ENCODE measurements at places on chromosomes 11 and 22.
A peak's percentile ranks its signal among the peaks of the same experiment; 100 is the strongest.

DNA sequence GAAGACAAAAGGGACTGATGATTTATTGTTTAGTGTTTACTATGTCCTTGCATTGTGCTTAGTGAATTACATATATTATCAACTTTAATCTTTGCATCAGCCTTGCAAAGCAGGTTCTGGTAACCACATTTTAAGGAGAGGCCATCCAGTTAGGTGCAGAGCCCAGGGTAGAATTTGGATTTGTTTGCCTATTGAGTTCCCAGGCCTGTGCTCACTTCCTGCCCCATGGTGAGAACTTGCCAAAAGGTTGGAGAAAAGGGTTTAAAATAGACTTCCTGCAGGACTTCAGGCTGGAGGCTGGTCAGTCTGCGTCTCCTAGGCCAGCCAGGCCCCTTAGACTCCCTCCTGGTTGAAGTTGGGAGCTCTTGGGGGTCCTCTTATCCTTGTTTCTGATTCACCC is 72.1 kb downstream of the ATXN10 start:
- peak; percentile 28 for DNase-seq

DNA sequence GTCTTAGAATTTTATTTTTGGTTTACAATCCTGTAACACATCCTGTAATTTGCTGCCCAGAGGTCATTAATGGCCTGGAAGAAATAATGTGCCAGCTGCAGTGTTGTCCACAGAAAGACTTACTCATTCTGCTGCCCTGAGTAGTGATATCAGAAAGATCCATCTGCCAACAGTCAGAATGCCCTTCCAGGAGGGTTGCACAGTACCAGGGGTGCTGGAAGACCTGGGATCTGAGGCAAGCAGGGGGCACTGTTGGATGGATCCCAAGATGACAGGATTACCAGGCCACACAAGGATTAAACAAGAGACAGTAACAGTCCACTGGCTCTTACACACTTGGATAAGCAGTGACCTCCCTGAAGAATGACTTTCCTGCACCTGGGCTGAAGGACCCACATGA is 93.8 kb upstream of the TOP3B start:
- DNase-seq, result no peak

- no peak for DNase-seq
These were observed 56.2 kb downstream of the SOX6 start for GRCh38 chr11:16299884-16300782.

DNA sequence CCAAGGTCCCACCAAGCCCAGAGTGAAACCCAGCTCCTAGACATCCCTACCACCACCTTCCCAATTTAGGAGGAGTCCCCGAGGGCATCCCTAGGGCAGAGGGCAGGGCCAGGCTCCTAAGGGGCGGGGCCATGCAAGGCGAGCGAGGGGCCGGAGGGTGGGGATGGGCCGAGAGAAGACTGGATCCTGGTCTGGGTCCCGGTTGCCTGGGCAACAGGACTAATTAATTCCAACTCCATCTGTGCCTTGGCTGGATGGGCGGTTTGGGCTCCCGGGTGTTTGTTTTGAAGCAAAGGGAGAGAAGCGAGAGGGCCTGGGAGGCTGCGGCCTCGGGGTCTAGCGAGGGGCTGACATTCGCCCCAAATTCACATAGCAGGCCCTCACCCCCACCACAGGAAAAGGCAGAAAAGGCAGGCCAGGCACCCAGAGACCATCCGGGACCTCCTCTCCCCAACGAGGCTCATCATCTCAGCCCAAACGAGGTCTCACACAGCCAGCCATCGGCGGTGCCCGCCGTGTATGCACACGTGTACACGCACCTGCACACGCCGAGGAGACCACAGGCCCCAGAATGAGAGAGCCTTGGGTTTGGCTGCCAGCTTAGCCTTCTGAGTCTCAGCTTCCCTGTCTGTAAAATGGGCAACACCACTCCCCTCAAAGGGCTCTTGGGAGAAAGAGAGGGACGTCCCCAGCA is 23.9 kb downstream of the ELFN2 start:
- DNase-seq, result no peak

DNA sequence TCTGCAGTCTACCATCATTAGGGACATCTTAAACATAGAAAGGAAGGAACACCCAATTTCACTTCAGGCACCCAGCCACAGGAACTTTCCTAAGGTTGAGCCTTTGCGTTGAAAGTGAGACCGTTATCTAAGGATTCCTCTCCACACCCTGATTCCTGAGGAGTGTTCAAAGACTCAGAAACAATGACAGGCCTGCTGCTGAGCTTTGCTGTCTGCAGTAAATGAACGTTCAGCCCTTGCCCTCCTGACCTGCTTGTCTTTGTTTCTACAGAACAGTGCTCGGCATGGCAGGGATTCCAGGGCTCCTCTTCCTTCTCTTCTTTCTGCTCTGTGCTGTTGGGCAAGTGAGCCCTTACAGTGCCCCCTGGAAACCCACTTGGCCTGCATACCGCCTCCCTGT is 7.0 kb downstream of the PRSS23 start:
- no peak for DNase-seq
